BE2C (cell line): ENCODE measurements at places on chromosomes 5 and 9.

GRCh38 chr5:113132564-113132963 lies 156.0 kb downstream of the DCP2 start:
- DNase-seq = no peak

DNA sequence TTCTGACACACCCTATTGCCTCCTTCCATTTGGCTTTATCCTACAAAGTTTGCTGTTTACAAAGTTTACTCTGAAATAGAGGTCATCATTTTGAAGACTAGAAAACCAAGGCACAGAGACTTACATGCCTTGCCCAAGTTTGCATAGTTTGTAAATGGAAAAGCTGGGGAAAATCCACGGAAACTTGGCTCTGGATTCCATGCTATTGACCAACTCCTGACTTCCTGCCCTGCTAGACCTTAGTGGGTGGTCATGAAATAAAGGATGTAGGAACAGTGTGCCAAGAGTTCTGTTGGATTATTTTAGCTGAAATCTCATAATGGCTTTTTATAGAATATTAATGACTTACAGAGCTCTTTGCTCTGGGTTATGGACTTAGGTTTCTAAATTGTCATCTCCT lies 69.5 kb downstream of the GRIA1 start:
- DNase-seq = no peak

DNA sequence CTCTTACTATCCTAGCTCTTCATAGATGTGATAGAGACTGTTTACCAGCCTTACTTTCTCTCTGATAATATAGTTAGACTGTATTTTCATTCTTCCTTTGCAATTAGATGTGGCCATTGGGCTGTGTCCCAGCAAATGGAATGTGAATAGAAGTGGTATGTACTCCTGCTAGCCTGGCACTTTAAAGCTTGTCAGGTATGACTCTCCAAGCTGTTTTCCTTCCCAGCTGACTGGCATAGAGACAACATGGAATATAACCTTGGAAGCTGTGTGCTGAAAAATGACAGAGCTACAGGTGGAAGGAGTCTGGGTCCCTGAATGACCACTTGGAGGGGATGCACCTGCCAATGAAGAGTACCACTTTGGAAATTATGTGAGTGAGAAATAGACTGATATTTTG lies 116.2 kb downstream of the DIRAS2 start:
- DNase-seq = no peak

DNA sequence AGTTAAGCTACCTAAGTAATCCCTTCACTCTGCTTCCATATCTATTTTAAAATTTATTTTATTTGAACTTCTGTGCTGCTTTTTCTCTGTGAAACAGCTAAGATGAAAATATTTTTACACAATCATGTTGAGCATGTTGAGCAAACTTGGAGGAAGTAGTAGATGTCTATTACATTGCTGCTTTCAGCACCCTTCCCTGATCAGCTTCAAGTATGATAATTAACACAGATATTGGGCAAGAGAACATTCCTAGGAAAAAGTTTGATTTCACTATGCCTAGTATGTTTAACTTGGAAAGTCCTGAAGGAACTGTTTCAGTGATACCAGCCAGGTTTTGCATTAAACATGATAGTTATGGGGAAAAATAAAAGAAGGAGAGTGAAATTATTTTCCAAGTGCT lies 283.6 kb downstream of the ELAVL2 start:
- DNase-seq = no peak

DNA sequence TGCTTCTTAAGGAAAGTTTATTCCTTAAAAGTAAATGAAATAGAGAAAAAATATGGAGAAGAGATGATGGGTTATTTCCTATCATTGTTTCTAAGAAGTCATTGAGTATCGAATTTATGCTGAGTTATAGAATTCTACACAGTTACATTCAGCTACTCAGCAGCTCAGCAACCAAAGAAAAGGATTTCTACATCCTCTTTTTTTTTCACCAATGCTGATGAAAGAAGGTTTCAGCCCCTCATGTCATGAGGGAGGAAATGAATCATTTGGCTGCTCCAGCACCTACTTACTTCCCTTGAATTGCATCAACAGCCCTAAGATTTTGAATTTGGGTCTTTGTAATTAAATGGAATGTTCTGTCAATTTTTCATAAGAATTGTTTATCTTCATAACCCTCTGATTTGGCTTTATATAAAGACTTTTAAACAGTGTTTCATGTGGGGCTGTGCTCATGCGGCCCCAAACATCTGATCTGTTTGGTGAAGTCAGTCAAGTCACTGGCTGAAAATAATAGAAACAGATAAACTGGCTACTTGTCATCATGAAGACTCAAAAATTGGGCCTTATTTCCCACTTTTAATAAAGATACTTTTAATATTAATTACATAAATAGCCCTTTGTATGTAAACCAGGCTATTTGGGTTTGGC lies 18.5 kb upstream of the SNX2 start:
- no peak for DNase-seq

DNA sequence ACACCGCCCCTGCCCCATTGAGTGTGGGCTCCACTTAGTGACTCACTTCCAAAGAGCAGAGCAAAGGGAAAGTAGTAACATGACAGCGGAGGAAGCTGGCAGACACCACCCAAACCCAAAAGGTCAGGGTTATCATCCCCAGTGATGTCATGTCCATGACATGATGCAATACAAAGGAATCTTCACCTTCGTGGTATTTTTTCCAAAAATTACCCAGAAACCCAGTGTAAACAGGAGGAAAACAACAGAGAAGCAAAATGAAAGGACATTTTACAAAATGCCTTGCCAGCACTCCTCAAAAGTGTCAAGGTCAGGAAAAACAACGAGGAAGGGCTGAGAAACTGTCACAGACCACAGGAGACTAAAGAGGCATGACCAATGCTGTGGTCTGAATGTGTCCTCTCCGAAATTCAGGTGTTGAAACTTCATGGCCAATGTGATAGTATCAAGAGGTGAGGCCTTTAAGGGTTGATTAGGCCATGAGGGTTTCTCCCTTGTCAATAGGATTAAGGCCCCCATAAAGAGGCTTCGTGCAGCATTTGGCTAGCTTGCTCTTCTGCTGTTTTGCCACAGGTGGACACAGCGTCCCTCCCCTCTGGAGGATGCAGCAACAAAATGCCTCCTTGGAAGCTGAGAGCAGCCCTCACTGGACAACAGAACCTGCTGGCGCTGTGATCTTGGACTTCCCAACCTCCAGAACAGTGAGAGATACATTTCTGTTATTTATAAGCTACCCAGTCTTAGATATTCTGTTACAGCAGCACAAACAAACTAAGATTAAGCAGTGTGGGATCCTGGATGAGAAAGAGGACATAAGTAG lies 30.5 kb upstream of the MED10 start:
- DNase-seq = no peak

GRCh38 chr5:145912019-145912418 lies 24.4 kb upstream of the SH3RF2 start:
- DNase-seq = no peak

DNA sequence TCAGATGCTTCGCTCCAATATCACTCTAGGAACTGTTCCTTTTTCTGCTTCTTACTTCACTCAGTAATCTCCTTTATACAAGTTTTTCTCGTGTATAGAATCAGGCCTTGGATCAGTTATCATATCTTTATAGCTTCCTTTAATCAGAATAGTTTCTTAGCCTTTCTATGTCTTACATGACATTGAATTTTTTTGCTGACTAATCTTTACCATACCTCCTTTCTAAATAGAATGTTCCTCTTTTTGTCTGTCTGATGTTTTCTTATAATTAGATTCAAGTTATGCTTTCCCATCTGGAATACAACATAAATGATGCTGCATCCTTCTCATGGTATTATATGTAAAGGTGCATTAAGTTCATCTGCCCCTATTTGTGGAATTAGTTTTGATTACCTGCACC lies 40.2 kb upstream of the TYRP1 start:
- DNase-seq = no peak
